ENCODE measurements at places on chromosomes 1 and 21.

DNA sequence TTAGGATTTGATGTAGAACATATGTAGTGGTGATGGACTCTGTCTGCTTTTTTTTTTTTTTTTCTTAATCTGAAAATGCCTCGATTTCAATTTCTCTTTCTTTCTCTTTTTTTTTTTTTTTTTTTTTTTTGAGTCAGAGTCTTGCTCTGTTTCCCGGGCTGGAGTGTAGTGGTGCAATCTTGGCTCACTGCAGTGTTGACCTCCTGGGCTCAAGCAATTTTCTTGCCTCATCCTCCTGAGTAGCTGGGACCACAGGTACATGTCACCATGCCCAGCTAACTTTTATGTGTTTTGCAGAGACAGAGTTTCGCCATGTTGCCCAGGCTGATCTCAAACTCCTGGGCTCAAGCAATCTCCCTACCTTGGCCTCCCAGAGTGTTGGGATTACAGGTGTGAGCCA is 17.4 kb downstream of the MAST2 start:
- no peak for DNase-seq

- DNase-seq: no peak
Observed at GRCh38 chr1:33821291-33821690, 42.6 kb upstream of the HMGB4 start.

- DNase-seq: no peak
Observed at GRCh38 chr1:83900524-83900923, 98.4 kb downstream of the TTLL7 start.

- DNase-seq: no peak
Observed at GRCh38 chr21:33396951-33397350, 6.3 kb upstream of the IFNGR2 start.

DNA sequence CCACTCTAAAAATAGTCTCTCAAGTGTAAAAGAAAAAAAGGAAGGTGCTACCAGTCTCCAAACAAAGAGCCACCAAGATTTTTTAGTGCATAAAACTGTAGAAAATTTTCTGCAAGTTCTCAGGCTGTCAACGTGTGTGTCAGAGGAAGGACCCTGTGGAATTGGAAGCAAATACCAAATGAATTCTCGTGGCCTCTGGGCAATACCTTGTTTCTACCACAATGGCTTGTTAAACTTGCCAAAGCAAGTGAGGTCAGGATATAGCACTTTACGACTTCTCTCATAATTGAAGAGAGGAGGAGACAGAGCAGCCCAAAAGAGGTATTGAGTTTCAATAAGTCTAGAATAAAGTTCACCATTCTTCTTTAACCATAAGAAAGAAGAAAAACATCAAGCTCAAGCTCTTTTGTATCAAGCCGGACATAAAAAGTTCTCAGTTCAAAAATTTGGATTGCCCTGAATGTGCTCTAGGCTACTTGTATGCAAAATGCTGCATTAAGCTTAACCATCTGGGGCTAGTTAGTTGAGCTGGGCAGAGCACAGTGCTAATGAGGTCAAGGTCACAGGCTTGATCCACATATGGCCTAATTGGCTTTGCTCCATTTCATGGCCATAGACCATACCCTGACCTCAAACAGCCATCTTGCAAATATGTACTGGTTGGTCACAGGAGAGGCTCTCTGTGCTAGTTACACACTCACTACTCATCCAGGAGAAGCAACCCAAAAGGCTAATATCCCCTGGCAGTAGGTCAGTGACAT is 60.5 kb downstream of the TBX15 start:
- no peak for DNase-seq

GRCh38 chr1:186492531-186493291 is 31.8 kb upstream of the PDC start:
- no peak for DNase-seq

- no peak for DNase-seq
Observed at GRCh38 chr1:217953922-217954321, 322.8 kb downstream of the SPATA17 start.
